Bone marrow (tissue), 2 donors: ENCODE measurements at places on chromosomes 16 and 17.
A peak's percentile ranks its signal among the peaks of the same experiment; 100 is the strongest.

- no peak for DNase-seq
Measured at GRCh38 chr16:4661661-4662060, 31.7 kb upstream of the NUDT16L1 start.

- peak; percentile 14 for DNase-seq
Measured at GRCh38 chr16:22898874-22899348, 84.9 kb downstream of the HS3ST2 start.

DNA sequence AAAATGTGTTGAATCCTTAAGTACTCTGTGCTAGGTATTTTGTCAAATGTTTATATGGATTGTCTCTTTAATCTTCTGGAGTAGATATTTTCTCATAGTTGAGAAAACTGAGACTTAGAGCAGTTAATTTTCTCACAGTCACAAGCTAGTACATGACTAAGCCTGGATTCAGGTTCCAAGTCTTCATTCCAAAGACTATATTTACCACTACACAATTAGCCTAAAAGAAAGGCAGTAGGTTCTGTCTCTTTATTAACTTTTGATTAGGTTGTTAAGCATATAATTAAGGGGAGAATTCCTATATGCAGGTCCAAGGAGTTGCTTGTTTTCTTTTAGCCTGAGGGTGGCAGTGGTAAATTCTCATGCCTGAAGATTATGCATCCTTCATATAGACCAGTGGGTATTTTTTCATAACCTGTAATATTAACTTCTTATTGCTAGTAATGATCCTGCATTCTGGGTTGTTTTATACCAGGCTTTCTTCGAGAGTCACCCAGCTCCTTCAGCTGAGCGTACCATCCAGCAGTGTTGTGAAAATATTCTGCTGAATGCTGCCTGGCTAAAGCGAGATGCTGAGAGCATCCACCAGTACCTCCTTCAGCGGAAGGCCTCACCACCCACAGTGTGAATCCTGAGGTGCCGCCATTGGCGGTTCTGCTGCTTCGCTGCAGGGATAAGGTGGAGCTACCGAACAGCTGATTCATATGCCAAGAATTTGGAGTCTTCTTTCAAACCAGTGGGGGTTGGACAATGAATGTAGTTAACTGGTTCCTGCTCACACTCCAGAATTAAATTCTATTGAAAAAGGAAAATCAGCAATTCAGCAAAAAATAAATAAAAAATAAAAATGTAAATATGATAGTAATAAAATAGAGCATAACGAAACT, 28.2 kb upstream of the KPNB1 start:
- no peak for DNase-seq

GRCh38 chr16:5647051-5647450, 549.5 kb upstream of the EEF2KMT start:
- no peak for DNase-seq

DNA sequence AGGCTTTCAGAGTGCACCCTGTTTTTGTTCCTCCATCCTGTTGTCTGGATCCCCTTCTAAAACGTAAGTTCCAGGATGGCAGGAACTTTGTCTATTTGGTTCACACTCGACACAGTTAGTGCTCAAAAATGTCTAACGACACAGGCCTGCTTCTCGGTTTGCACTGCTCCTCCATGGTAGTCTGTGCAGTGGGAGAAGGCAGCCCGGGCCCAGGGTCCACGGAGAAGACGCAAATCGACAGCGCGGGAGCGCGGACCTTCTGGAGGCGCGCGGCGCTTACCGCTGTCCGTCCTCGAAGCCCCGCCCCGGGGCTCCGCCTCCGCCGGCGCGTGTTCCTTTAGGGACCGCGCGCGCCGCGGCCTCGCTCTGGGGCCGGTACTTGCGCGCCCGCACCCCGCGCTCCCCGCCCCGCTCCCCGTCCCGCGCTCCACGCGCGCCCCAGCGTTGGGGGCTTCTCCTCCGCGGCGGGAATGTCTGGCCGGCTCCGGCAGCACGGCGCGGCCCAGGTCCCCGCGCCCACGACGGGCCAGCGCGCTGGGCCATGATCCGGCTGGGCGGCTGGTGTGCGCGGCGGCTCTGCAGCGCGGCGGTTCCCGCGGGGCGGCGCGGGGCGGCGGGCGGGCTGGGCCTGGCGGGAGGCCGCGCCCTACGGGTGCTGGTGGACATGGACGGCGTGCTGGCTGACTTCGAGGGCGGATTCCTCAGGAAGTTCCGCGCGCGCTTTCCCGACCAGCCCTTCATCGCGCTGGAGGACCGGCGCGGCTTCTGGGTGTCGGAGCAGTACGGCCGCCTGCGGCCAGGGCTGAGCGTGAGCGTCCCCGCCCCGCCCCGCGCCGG, at the start of gene NT5M:
Gene NT5M, plus strand, starts transcription at position 364 of the 837 bp plus-strand sequence. Its CDS starts 178 bp downstream, at position 542.
- DNase-seq: peak; percentile 27

GRCh38 chr17:29589524-29590410, at the start of gene GIT1:
GIT1 (minus strand) TSS chr17:29589648; CDS start chr17:29589378, 270 bp downstream.
- peak; percentile 40 for DNase-seq

DNA sequence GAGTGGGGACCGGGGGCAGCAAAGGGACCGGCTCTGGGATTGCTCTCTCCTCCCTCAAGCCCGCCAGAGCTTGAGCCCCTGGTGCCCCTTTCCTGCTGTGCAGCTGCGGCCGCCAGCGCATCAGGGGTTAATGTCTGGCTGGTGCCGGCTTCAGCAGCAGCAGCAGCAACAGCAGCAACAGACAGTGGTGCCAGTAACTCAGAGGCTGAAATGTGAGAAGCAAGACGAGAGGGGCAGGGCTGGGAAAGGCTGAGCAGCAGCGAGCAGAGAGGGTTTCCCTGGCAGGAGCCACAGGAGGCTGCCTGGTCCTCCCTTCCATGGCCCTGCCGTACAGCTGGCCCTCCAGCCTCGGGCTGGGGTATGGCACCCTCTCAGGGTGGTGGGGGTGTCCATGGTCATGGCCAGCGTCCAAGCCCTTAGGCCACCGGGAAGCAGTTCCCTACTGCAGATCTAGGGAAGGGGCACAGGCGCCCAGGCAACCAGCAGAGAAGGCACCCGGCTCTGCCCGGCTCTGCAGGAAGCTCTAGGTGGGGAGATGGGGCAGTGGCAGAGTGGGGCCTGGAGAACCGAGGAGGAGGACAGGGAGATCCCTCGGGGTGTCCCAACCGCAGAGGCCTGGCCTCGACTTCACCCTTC, 21.1 kb upstream of the TFAP4 start:
- no peak for DNase-seq

GRCh38 chr16:87434146-87434667, 42.1 kb downstream of the MAP1LC3B start:
- DNase-seq: no peak

DNA sequence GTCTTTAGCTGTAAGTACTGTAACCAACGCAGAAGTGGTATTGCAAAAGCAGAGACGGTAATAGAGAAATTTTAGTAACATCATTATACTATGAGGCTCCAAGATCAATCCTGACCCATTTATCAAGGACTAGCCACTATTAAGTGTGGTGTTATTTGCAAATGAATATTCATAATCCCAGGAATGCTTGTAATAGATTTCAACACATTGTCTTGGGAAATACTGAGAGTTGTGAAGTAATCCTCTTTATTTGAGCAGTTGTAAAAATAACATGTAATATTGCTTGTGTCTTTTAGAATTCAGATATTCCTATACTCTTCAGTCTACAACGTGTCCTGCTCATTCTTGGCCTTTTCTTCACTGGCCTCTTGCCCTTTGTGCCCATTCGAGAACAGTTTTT, 46.4 kb downstream of the GDPD1 start:
- no peak for DNase-seq

- DNase-seq: no peak
Measured at GRCh38 chr17:78924481-78925151, 571 bp downstream of the TIMP2 start.

- DNase-seq: no peak
Measured at GRCh38 chr17:62572488-62572887, 55.0 kb upstream of the MRC2 start.

GRCh38 chr16:749010-749409, 8.2 kb upstream of the CIAO3 start:
- no peak for DNase-seq

DNA sequence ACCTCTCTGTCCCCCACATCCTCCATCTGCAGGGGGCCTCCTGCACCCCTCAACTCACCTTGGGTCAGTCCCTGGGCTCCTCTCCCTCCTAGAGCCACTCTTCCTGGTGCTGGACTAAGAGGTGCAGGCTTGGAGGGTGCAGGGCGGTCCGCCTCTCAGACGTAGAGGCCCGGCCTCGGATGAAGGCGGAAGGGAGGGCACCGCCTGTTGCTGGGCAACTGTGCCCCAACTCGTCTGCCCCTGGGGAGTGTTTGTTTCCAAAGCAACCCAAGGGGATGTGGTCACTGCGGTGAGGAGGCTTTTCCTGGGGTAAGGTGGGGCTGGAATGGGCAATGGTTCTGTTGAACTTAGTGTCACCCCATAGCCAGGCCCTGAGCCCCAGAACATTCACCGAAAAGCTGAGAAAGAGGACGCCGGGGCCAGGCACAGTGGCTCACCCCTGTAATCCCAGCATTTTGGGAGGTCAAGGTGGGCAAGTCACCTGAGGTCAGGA, at the start of gene C16orf54:
Gene C16orf54, minus strand, starts transcription at position 138 of the 493 bp plus-strand sequence. CDS start 1,039 bp downstream, outside the sequence.
- DNase-seq: peak; percentile 94

GRCh38 chr17:42521036-42521435, 15.0 kb upstream of the NAGLU start:
- DNase-seq: no peak

GRCh38 chr16:3484318-3485096, 10.8 kb downstream of the C16orf90 start:
- no peak for DNase-seq

- DNase-seq: no peak
Measured at GRCh38 chr17:82331345-82331939, 2.1 kb downstream of the SECTM1 start.

DNA sequence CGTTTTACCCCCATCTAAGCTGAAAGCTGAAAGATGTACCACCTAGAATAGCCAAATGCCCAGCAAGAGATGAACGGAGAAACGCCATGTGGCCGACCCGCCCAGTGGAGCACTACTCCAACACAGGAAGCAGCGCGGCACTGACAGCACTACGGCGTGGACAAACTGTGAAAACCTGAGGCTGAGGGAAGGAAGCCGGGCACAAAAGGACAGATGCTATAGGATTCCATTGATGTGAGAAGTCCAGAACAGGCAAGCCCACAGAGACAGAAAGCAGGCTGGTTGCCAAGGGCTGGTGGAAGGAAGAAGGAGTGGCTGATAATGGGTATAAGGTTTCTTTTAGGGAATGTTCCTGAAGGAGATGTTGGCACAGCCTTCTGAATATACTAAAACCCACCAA, 29.4 kb upstream of the SLC38A8 start:
- no peak for DNase-seq

DNA sequence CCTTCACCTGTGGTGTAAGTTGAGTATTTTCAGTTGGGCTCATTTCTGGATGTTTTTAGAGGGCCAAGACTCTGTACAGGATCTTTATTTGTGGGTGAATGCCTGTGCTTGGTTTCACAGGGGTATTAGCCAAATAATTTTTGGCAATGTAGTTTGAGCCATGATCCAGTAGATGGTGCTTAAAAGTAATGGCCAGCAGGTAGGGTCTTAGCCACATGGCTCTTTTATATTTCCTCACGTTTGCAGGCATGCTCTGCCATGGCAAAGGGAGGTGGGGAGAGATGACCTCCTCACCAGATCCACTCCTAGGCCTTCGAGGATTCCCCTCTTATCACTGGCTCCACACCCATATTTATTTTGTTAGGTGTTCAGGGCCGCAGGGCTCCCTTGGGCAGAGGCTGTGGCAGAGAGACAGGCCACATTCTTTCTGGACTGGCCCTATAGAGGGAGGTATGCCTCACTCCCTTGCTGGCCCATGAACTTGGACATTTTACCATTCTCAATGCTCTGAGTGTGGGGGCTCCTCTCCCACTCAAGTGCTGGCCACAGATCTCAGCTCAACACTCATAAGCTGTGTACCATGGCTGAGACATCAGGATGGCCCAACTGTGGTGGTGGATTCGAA, 417.1 kb downstream of the XYLT1 start:
- DNase-seq: no peak

DNA sequence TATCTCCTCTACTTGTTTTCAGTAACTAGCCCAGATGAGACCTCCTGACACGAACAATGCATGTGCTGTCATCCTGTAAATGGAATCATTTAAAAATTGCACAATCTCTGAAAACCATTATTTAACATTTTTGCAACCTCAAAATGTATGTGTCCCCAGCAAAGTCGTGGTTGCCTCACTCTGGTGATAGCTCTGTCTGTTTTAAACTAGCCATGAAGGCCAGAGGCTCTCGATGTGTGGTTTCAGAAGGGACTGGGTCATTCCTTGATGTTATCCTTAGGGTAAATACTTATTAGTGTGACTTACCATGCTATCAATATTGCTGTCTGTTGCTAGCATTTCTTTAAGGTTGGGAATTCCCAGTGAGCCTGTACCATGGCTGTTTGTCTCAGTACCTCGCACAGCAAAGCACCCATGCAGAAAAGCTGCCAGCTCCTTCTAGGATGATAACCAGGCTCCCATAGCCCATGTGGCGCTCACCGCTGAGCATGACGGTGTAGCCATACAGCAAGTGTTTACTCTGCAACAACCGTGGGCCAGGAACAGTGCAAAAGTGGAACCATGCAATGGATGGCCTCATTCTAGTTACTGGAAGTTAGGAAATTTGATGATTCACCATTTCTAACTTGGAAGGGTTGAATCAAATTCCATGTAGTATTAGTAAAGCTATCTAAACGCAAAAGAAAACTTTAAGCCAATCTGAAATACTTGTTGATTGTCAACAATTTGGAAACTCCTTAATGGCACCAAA, 2.9 kb upstream of the PGS1 start:
- DNase-seq: peak; percentile 14

- DNase-seq: no peak
Measured at GRCh38 chr17:33525186-33525585, 232.1 kb upstream of the ASIC2 start.

- no peak for DNase-seq
Measured at GRCh38 chr16:65884018-65884417, 482.5 kb upstream of the CDH5 start.

GRCh38 chr17:41579484-41580243, 7.0 kb downstream of the KRT14 start:
- peak; percentile 55 for DNase-seq

DNA sequence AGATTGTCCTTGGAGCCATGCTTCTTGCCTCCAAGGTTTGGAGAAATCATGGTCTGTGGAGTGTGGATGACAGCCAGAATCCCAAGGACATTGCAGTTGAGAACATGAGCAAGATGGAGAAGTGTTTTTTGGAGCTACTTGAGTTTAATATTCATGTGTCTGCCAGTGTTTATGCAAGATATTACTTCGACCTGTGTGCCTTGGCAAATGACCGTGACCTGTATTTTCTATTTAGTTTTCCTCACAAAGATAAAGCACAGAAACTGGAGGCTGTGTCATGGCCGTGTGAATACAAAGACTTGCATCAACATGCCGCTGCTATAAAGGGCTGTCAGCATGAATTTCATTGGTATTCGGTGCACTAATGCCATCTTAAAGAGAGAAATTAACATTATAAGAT, 9.0 kb downstream of the GGA2 start:
- no peak for DNase-seq

- DNase-seq: peak; percentile 88
Measured at GRCh38 chr16:30956601-30957455, 726 bp upstream of the SETD1A start.

- DNase-seq: peak; percentile 48
Measured at GRCh38 chr17:57833179-57833939, 16.5 kb downstream of the MRPS23 start.

GRCh38 chr16:17572145-17572544, 101.4 kb upstream of the XYLT1 start:
- DNase-seq: no peak

GRCh38 chr16:31880322-31880979, 6.8 kb downstream of the ZNF267 start:
- no peak for DNase-seq
